ENCODE measurements at places on chromosomes 1 and 21. TPM values are rescaled to one million over a fixed set of nuclear protein-coding genes. Genes with fewer than 3 reads are reported as not detected.

DNA sequence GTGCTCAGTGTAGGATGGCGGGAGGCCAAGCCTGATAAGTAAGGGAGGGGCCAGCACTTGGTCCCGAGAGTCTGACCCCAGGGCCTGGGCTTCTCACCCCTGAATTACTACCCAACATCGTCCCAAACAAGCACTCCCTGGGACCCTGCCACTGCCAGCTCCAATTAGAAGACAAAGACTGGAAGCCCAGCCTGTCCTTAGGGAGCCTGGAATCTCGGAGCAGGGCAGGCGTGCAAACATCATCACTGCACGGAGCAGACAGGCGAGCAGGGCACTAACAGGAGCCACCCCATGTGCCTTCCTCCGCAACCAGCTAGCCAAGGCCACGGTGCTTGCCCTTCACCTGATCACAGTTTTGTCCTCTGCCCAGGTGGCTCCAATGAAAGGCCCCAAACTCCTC is 23.2 kb downstream of the KCNAB2 start:
- no peak for DNase-seq

DNA sequence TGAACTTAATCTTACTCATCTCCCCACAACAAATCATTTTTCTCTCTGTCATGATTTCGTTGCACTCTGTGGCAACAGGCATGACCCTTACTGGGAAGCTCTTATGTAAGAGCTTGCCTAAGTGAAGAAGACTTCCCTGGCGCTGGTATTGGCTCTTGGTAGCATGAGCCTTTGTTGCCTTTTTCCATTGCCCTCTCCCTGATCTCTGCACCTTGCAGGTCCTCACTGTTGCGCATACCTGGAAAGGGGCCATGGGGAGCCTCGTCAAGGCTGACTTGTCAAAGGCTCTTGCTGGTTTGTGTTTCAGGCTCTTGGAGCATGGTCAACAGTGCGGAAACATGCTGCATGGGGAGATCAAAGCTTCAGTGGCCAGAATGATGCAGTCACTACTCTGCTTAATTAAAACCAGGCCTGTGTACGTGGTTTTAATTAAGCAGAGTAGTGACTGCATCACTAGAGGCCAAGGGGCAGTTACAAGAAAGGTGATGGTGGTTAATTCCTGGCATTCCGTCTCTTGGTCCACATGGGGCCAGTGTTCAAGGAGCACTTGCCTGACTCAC is 141.3 kb downstream of the SPATA46 start:
- DNase-seq, result no peak

Gene TSPEAR
- total RNA-seq, result not detected

- DNase-seq, result no peak
These were observed 1019.2 kb downstream of the TTLL7 start for GRCh38 chr1:82979593-82980236.

DNA sequence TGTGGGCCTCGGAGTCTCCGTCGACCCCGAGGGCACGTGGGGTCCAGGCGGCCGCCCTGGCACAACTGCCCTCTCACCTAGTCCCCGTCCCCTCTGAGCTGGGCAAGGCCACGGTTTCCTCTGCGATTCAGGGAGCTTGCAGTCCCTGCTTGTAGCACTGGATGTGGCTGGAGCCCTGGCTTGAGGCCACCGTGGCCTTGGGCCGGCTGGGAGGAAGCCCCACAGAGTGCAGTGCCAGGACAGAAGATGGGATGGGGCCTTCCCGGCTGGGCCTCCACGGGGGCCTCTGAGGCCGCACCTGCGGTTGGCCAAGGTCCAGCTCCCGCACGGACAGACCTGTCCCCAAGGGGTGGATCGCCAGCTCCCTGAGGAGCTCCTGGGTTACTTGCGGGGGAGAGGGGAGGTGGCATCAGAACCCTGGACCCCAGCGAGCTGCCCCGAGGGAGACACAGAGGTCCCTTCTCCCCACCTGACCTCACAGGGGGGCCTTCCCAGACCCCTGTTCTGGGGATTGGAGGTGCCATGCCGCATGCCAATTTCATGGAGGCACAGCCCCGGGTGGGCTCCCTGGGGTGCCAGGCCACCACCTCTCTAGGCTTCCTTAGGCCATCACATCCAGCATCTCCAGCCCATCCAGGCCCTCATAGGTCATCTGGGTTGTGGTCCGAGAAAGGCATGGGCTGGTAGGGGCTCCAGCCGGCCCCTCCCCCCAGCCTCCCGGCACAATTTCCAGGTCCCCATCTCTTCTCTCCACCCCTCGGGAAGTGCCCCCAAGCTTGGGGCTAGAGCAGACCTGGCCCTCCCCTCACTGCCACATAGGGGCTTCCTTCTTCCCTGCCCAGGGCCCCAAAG is 80.8 kb downstream of the MORN1 start:
- DNase-seq, result no peak

Gene PADI4
- total RNA-seq, result 1.5 TPM

Gene HES4
- 4.7 TPM for total RNA-seq

DNA sequence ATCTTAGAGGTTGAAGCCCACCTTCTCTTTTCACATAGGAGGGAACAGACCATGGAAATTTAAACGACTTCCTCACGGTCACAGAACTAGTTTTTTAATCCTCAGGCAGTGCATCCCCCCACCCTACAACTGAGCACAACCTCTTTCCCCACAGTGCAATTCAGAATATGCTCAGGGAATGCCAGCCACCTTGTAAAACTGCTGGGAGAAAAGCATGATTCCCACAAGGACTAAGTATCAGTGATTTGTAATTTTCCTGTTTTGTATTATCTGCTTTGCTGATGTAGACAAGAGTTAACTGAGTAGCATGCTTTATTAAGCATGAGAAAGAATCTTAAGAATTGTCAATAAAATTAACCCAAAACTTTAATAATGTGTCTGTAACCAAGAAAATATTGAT is 23.8 kb downstream of the TMEM50A start:
- DNase-seq, result no peak

GRCh38 chr1:228747301-228747935 is 12.1 kb downstream of the RHOU start:
- no peak for DNase-seq

GRCh38 chr1:14597343-14598006 is 1.0 kb upstream of the KAZN start:
- no peak for DNase-seq

Gene RCSD1
- 27.3 TPM for total RNA-seq

Gene FMO5
- 0.14 TPM for total RNA-seq

GRCh38 chr1:47067097-47067594 is at the start of gene CYP4Z1:
Gene CYP4Z1, plus strand, starts transcription at chr1:47067231. Its CDS starts 260 bp downstream, at chr1:47067491.
- DNase-seq, result no peak

DNA sequence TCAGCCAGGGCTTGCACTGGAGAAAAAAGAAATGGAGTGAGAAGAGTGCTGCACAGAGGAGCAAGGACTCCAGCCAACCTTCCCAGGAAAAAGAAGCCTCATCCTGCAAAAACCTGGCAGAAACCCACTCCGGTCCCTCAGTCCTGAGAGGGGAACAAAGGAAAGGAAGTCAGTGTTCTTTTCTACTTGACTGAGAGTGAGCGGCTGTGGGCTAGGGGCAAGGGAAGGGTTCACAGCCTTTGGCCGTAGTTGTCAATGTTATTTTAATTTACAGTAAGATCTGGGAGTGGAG is 8.9 kb upstream of the GOLT1A start:
- no peak for DNase-seq

Gene FAM167B
- total RNA-seq, result 0.42 TPM

DNA sequence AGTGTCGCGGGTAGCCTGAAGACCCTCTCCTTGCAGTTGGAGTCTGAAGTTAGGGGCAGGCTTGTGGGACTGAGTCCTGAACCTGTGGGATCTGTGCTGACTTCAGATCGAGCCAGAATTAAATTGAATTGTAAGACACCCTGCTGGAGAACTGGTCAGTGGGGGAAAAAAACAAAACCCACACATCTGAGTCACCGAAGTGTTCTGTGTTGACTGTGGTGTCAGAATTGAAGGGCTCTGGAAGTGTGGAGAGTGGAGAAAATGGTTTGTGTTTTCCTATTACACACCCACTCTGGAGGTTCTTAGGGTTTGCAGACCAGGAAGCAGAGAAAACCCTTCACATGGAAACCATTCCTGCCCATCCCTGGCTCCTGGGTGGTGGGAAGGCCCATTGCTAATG is 209.5 kb upstream of the GALNT2 start:
- no peak for DNase-seq

Gene SUSD4
- total RNA-seq, result 1.1 TPM

Gene LCE1D
- total RNA-seq, result not detected

- DNase-seq, result no peak
These were observed 51.7 kb upstream of the ACADM start for GRCh38 chr1:75672528-75673393.

GRCh38 chr1:231778009-231778719 is 151.6 kb downstream of the DISC1 start:
- DNase-seq, result no peak

Gene CA6
- 0.22 TPM for total RNA-seq

Gene TSPAN1
- not detected for total RNA-seq

DNA sequence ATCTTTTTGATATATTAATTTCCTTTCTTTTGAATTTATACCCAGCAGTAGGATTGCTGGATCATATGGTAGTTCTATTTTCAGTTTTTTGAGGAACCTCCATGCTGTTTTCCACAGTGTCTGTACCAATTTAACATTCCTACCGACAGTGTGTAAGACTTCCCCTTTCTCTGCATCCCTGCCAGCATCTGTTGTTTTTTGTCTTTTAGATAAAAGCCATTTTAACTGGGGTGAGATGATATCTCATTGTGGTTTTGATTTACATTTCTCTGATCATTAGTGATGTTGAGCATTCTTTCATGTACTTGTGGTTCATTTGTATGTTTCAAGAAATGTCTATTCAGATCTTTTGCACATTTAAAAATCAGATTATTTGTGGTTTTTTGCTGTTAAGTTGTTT is 62.4 kb upstream of the STUM start:
- no peak for DNase-seq

Gene HOOK1
- 17.7 TPM for total RNA-seq

DNA sequence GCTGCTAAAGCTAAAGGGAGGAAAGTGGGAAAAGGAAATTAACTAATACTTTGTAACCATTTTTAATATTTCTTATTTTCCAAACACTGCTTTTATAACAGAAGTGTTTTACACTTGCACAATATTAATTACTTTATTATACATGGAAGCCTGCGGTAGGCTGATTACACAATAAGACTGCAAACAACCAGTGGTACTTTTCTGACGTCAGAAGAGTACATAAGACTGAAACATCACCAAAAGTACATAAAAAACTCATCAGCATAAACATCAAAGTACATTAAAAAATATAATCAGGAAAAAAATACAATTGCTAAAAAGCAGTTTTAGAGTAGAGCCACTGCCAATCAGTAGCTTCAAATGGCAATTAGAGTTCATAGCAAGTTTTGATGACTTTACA is 4.6 kb downstream of the ZNF281 start:
- no peak for DNase-seq

GRCh38 chr1:42157667-42158066 is 4.5 kb downstream of the GUCA2B start:
- DNase-seq, result peak; percentile 38

DNA sequence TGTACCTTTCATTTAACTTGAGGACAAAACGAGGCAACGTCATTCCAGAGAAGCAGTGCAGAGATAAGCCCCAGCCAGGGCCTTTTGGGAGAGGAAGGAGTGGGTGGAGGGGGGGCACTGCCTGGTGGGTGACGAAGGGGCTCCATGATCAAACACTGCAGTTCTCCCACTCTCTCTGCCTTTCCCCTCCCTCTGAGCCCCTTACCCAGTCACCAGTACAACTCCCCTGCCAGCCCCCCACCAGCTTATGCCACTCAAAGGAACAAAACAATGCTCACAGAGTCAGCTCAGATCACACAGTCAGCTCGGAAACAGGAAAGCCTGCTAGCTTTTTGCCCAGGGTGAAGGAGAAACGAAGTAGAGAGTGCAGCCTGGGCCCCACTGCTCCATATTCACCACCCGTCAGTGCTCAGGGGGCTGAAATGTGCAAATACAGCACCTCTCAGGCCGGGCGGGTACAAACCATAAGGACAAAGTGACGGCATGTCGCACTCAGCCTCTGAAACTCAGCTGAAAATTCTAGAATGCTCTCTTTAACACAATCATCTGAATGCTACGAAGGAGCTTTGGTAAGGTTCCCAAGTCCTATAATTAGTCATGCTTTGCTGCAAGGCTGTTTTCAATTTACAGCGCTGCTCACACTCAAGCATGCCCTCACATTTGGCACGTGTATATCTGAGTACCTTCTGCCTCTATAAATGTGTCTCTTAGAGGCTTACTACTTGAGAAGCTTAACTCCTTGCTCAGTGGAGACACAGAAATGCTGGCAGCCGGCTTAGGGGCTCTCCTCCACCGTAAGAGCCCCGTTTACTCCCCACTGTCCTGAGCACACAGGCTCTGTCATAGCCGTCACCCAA is 65.8 kb upstream of the RAB4A start:
- peak; percentile 22 for DNase-seq

GRCh38 chr1:92409946-92410549 is 76.7 kb downstream of the GFI1 start:
- DNase-seq, result no peak

Gene SHE
- not detected for total RNA-seq

GRCh38 chr1:79859212-79859948 is 852.9 kb upstream of the ADGRL4 start:
- DNase-seq, result no peak

GRCh38 chr1:201807958-201808632 is 20.9 kb upstream of the IPO9 start:
- no peak for DNase-seq

GRCh38 chr21:15379776-15380175 is 315.0 kb upstream of the NRIP1 start:
- no peak for DNase-seq

- no peak for DNase-seq
These were observed 15.0 kb upstream of the CEP85 start for GRCh38 chr1:26218906-26219494.

Gene MLLT11
- 3.3 TPM for total RNA-seq

Gene TRIM62
- total RNA-seq, result 1.5 TPM

Measured in activated naive CD4-positive, alpha-beta T cell treated with anti-CD3 and anti-CD28 coated beads for 36 hours (primary cell).